ENCODE measurements at places on chromosomes 16 and 17.

DNA sequence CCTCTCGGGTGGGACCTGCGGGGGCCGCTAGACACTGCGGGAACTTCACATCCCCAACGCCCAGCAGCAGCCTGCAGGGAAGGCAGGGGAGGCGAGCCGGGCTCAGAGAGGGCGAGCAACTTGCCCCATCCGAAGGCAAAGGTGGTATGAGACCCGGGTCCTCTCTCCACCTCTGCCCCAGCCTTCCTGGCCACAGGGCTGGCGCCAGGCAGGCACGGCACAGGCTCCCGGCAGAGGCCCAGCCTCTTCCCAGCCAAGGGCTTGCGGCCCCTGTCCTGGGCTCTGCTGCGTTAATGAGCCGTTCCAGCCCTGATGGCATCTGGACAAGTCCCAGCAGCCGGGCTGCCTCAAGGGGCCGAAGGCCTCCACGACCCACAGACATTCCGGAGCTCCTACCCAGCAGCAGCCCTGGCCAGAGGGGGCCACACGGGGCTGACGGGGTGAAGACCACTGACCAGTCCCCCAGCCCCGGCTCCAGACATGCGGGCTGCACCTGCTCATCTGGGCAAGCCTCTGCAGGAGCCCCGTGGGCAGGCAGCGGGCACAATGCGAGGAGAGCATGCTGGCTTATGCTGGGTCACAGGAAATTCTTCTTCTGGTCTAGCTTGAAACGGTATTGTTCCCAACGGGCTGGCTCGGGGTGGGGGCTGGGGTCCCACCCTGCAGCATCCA, 1.2 kb upstream of the HS3ST6 start:
- no peak for DNase-seq

- DNase-seq = no peak
Measured at GRCh38 chr17:58052945-58053715, 30.1 kb upstream of the DYNLL2 start.

DNA sequence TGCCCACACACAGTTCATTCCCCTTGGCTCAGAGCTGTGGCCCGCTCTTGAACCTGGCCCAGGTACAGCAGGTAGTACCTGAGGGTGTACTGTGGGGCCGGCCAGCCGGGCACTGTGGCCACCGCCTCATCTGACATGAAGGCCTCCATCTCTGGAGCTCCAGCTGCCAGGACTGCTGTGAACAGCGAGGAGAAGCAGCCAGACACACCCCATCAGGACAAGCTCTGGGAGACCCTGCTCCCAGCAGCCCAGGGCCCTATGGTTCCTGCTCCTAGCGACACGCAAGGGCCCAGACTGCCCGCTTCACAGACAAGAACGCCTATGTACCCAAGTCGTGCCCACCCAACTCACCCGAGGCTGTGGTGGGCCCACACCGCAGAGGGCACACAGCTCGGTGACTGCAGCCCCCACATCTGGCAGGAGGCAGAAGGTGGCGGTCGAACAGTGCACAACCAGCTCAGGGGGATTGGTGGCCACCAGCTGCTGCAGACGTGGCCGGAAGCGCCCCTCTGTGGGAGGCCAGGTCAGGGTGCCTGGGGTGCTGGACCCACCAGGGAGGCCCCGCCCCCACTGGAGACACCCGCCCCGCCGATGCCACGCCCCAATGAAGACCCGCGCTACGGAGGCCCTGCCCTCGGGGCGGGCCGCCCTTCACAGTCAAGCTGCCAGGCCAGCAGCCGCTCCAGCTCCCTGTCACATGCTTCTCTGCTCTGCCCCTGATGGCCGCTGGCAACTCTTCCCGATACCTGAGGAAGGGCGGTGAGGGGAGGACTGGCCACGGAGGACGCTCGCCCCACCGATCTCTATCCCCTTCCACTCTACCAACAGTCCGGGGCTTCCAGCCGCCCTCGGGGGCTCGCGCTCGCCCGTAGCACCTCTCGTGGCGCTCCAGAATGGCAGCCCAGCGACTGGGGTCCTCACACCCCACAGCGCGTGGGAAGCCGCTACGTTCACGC, 1.1 kb upstream of the STUB1 start:
- DNase-seq = peak; percentile 26

DNA sequence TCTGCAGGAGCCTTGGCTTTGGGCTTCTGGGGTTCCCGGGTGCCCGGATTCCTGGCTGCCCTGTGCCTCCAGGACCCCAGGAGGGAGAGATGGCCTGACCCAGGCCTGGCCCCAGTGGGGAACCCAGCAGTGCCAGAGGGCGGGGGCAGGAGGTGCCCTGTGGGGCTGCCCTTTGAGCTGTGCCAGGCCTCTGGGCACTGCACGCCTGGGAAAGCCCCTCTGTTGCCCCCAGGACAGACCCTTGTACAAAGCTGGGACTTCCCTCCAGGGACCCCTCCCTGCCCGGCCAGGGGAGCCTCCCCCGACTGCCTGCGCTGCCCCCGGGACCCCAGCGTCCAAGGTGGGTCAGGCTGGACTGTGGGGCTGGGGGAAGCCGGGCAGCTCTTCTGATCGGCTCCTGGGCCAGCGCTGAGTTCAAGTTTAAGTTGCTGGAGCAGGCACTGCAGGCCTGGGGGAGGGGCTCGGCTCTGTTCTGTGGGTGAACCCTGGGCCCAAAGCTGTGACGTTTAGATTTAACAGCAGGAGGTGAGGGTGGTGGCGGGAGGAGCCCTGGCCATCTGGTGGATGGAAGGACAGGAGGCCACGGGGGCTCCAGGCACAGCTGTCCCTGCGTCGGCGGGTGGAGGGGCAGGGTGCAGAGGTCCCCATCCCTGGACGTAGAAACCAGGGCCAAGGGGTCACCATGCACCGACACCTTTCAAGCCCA, 27.6 kb upstream of the C1QTNF8 start:
- no peak for DNase-seq

GRCh38 chr16:627454-628239, 3.1 kb upstream of the WFIKKN1 start:
- DNase-seq = peak; percentile 45

DNA sequence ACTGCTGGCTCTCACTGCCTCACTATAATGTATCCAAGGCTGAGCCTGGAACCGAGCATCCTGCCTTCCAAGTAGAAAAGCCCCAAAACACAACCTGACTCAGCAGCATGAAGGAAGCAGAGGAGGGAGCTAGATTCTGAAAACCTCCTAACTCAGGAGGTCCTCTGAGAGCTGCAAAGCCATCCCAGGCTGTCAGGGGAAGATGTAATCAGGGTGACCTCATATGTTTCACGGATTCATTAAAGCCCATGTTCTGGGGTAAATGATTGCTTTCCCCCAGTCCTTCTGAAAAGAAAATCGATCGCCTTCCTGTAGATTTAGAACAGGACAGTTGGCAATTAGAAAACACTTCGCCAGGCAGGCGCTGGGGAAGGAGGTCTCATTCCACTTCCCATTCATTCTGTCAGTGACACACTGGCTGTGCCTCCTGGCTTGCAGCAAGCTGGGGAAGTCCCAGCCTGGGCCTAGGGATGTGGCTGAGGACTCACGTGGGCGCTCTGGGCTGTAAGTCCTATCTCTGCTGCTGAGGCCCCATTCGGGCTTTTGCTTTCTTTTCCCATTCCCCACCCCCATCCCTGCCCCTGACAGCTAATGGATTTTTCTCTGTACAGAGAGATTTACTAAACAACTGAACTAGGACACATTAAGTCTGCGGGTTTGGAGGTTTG, 75.7 kb upstream of the TMEM132E start:
- DNase-seq = no peak

DNA sequence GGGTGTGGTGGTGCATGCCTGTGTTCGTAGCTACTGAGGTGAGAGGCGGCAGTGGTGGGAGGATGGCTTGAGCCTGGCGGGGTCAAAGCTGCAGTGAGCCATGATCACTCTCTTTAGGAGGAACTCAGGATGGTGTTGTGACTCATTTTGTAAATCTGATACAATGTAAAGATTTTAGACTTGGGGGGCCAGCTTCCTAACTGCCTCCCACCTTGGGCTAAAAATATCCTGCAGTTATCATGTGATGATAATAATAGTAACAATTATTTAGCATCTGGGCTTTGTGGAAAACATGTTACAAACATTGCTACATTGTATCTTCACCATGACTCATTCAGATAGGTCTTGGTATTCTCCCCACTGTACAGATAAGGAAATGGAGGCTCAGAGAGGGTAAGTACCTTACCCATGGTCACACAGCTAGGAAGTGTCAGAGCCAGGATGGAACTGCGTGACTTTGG, 7.4 kb downstream of the CTNS start:
- no peak for DNase-seq

DNA sequence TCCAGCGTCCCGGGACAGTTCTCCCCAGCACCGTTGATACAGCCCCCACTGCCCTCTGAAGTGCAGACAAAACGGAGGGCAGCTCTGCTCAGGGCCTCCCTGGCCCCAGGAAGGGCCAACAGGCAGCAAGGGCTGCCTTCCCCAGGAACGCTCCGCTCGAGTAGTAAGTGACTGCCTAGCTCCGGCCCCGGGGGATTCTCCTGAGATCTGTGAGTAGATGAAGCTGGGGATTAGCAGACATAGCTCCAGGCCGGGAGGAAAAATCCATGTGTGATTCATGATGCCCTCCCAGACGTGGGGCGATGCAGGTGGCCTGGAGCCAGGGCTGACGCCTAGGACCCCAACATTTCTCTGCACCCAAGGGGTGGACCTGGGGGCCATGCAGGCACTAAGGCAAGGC, 85.3 kb downstream of the ENGASE start:
- DNase-seq = no peak

DNA sequence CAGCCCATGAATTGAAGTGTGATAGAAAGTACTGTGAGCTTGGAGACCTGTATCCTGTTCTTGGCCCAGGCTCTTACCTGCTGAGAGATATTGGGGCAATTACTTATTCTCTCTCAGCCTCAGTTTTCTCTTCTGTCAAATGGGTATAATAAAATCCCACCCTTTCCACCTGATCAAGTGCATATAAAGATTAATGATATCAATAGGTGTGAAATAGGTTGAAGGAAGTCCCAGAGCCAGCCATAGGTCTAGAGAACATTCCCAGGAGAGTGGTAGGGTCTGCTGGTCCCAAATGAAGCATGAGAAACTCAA, 81.2 kb downstream of the GNAO1 start:
- DNase-seq = no peak

- DNase-seq = no peak
Measured at GRCh38 chr17:79696610-79696982, 34.1 kb upstream of the ENPP7 start.

GRCh38 chr17:16459855-16460550, 32.0 kb downstream of the LRRC75A start:
- DNase-seq = no peak

DNA sequence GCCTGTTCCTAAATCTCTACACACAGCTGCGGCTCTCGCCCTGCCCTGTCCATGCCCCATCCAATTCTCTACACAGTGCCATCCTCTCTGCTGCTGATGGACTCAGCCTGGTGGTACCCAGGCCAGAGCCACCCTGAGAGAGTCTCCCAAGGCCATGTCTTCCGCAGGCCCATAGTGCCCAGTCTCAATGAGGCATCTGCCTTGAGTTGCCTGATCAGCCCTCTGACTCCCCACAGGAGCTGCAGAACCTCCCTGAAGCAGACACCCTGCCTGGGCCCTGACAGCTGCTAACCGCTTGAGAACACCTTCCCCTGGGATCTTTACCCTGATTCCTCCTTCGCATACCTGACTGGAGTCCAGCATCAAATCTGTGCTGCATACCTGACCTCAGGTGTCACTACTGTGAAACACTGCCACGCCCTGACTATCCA, 13.3 kb downstream of the TSPOAP1 start:
- no peak for DNase-seq

- DNase-seq = no peak
Measured at GRCh38 chr17:48429638-48430586, at the start of gene SKAP1. SKAP1 (minus strand) TSS chr17:48430214.

- no peak for DNase-seq
Measured at GRCh38 chr17:34981538-34982241, 1.4 kb downstream of the LIG3 start.

GRCh38 chr16:47713225-47713595, 252.1 kb downstream of the PHKB start:
- DNase-seq = no peak

DNA sequence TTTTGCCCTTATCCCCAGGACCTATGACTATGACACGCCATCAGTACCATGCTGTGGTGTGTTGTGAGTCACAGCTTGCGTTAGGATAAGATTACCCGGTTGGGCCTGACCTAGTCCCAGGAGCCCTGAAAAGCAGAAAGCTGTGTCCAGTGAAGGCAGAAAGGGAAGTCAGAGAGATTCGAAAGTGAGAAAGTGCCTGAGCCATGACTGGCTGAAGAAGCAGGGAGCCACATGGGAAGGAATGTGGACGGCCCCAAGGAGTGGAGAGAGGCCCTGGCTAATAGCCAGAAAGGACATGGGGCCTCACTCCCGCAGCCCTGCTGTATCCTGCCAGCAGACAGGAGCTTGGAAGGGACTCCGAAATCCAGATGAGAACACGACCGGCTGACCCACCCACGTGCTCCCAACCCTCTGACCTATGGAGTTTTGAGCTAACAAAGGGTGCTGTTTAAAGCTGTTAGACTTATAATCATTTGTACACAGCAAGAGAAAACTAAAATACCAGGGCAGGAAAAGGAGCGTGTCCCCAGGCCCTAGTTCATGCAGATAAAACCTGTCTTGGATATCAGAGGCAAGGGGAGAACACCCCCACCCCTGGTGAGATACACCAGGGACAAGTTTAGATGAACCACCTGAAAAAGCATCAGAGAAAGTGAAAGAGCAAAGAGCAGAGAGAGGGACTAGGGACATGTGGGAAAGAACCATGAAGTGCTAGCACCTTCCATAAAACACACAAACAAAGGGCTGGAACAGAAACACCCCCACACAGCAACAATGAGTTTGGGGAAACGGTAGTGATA, 115.3 kb downstream of the SLC39A11 start:
- no peak for DNase-seq

DNA sequence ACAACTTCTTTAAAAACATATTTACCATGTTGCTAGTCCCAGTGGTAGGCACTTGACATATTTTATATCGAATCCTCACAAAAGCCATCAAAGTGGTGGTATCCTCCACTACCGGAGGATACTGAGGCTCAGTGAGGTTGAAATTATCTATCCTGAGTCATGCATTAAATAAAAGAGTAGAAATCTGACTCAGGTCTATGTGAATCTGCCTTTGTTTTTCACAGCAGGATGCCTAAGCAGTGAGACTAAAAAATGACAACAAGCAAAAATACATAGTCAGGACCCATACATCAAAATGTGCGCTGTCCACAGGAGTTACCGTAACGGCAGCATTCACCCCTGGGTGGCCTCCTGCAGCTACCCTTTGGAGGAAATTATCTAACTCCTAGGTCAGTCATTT, 17.7 kb downstream of the BRD7 start:
- DNase-seq = no peak

DNA sequence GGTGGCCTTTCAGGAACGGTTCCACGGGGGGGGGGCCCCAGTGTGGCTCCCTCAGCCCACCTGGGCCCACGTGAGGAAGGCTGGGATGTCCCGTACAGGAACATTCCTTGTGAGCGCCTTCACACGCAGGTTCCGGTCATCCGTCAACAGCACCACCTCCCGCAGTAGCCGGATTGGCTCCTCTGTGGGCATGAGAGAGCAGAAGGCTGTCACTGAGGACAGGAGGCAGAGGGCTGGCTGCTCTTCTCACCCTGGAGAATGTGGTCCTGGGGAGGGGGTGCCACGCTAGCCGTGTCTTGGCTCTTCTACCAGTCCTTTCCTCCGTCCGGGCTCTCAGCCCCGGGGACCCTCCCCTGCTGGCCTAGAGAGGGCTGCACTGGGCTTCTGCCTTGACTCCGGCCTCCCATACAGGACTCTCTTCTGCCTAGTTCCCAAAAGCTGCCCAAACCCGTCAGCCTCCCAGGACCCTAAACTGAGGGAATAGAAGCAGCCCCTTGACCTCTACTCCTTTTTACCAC, 6.6 kb downstream of the HIC1 start:
- no peak for DNase-seq

All from NCI-H2029 treated with DMSO at 0.1 percent for 48 hours (cell line).